ENCODE measurements at places on chromosomes 5 and 9. TPM values are rescaled to one million over a fixed set of nuclear protein-coding genes. Genes with fewer than 3 reads are reported as not detected.

SEPTIN8 gene
- total RNA-seq: 20.4 TPM

ARHGEF39 gene
- total RNA-seq: 5.9 TPM

DNA sequence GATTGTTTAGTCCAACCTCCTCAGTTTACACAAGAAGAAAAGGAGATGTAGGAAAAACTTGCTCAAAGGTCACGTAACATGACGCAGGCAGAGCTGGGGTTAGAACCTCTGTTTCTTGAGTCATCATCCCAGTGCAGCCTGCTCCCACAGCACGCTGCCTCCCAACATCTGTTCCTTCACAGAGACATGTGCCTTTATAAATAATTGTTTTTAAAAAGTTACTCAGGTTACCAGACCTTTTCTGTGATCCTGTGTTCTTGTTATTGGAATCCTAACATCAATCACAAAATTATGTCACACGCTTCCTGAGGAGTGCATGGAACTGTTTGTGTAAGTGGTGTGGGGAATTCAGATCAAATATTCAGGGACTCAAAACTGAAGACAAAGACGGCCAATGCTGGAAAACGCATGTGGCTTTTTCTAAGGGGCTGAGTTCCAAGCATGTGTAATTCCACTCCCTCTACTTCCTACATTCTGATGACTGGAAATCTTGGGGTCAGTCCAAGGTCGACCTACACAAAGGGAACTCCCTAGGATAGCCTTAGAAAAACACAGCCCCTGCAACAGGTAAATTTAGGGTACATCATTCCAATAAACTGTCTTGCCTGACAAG, 184.3 kb downstream of the TSSK1B start:
- DNase-seq: no peak

GRCh38 chr5:134097211-134097749, 17.2 kb upstream of the TCF7 start:
- DNase-seq: no peak

DNA sequence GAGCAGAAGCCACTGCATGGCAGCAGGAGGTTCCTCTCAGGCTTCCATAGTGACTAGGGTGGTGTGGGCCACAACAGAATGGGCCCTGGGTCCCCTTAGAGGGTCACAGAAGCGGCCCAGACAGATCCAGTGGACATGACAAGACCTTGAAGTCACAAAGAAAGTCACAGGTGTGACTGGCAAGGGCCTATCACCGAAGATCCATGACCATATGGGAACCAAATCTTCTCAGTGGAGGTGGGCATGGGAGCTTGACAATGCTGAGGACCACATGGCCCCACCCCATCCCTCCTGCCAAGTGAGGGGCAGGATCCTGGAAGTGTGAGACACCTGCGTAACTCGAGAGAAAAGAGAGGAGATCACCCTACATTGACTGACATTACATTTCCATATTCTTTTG, 332.4 kb downstream of the MSX2 start:
- DNase-seq: no peak

- no peak for DNase-seq
Measured at GRCh38 chr5:500491-500890, 23.8 kb downstream of the SLC9A3 start.

- DNase-seq: peak; percentile 75
Measured at GRCh38 chr5:177607452-177608192, 7.7 kb downstream of the B4GALT7 start.

- no peak for DNase-seq
Measured at GRCh38 chr5:93378073-93378472, 202.9 kb downstream of the NR2F1-AS1 start.

All from SK-MEL-5 (cell line).